ENCODE measurements at places on chromosomes 2 and 18.

GRCh38 chr2:62856228-62857040 lies 150.9 kb downstream of the EHBP1 start:
- DNase-seq = no peak

DNA sequence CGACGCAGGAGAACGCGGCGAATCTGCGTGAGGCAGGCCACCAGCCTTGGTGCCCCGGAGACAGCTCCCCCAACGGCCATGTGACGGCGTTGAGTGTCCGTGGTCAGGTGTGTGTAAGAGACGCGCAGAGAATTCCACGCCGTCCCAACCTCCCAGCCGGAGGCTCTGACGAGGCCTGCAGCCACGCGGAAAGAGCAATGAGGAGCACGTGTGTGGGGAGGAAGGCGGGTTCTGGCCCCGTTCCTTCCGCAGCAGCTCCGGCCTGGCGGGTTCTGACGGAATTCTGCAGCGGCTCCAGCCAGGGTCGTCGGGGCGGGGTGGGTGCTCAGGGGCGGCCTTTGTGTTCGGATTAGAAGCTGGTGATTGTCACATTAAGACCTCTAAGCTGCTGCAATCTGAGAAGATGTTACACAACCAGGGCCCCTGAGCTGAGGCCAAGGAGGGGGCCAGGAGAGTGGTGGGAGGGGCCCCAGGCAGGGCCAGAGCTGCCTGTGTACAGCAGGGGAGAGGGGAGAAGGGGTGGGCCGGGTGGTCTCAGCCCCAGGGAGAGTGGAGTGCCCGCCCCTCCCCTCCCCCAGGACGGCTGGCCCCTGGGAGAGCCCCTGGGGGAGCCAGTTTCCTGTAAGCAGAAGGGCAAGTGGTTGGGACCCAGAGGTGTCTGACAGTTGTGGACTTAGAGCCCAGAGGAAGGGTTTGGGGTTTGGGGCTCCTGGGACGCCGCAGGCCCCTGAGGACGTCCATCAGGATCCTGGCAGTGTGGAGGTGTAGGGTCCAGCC lies 5.1 kb upstream of the GAL3ST2 start:
- DNase-seq = no peak

DNA sequence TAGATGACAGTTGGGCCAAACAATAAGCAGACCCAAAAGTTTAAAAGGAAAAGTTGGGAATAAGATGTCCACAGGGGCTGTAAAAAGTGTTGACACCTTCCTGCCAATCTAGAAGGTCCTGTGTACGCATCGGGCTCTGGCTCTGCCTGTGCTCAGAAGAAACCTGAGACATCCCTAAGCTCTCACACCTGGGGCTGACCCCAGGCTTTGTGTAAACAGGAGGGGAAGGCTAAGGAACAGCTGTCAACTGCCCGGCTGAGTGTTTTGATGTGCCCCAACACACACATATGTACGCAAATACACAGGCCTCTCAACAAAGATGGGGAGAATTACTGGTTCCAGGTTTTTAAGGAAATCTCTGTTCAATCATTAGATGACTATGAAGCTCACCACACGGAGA lies 59.5 kb downstream of the TMEM131 start:
- DNase-seq = no peak

GRCh38 chr2:211800001-211800400 lies 738.6 kb downstream of the ERBB4 start:
- no peak for DNase-seq

- DNase-seq = no peak
Observed at GRCh38 chr2:80454628-80455027, 150.1 kb upstream of the LRRTM1 start.

GRCh38 chr2:11506611-11506969 lies 27.3 kb upstream of the GREB1 start:
- no peak for DNase-seq

- DNase-seq = no peak
Observed at GRCh38 chr2:103183061-103183460, 421.2 kb downstream of the TMEM182 start.

GRCh38 chr2:207692206-207693065 lies 19.0 kb upstream of the CCNYL1 start:
- peak; percentile 56 for DNase-seq

GRCh38 chr2:209830722-209831465 lies 59.3 kb downstream of the UNC80 start:
- DNase-seq = no peak

DNA sequence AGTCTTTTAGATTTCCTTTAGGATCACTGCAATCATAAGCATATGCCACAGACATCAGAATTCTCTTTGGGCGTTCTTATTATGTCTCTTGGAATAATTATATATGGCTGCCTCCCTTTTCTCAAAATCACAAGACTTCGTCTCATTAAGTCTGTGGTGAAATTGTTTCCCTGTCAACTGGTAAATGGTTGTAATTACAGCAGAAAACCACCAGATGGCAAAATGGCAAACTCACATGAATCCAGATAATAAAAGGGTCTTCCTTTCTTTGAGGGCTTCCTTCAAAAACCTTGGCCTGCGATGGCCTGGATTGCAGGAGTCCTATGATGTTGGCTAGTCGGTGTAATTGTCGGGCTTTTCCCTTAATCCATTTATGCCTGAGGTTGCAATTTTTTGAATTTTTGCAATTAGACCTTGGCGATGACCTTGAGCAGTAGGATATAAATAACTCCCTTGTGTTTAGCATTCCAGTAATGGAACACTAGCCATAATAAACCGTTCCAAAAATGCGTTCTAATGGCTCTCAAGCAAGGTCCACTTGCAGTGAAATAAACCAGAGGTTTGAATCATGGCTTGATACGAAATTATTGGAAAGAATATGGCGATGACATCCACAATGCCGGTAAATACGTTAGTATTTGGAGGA lies 656.4 kb downstream of the MBD2 start:
- DNase-seq = no peak

DNA sequence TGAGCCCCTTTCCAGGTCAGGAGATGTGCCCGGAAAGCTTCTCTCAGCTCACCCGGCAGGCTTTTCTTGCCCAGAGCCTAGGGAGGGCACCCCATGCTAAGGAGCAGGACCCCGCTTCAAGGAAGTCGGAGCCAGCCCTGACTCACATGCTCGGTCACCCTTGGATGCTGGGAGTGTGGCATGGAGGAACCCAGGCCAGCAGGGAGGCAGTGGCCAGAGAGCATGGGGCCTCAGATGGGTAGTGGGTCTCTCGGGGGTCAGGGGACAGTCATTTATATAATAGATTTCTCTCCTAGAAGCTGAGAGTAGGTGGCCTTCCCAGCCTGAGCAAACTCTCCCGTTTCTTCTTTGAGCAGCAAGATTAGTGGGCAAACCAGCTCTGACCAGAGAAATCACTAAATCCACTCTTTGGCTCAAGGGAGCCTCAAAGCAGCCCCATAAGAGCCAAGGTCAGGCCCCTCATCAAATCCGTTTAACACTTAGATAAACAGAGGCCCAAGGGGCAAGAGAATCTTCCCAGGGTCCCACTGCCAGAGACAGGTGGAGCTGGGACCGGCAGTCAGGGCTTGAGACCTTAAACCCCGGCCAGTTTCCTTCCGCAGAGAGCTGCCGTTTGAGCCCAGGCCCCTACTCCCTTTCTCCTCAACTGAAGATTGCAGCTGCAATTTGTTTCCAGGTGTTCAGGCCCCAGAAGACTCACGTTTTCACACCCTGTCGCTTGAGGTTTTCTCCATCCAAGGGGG lies 113.1 kb downstream of the CYP26B1 start:
- no peak for DNase-seq

GRCh38 chr2:113138428-113139322 lies 11.3 kb downstream of the IL1RN start:
- no peak for DNase-seq

- DNase-seq = no peak
Observed at GRCh38 chr2:240209493-240209892, 69.0 kb upstream of the OTOS start.

GRCh38 chr2:20668451-20668850 lies 1.5 kb downstream of the GDF7 start:
- no peak for DNase-seq

Data from left colon (tissue), 2 donors.